NB4 (cell line): ENCODE measurements at places on chromosomes 12 and 14.

DNA sequence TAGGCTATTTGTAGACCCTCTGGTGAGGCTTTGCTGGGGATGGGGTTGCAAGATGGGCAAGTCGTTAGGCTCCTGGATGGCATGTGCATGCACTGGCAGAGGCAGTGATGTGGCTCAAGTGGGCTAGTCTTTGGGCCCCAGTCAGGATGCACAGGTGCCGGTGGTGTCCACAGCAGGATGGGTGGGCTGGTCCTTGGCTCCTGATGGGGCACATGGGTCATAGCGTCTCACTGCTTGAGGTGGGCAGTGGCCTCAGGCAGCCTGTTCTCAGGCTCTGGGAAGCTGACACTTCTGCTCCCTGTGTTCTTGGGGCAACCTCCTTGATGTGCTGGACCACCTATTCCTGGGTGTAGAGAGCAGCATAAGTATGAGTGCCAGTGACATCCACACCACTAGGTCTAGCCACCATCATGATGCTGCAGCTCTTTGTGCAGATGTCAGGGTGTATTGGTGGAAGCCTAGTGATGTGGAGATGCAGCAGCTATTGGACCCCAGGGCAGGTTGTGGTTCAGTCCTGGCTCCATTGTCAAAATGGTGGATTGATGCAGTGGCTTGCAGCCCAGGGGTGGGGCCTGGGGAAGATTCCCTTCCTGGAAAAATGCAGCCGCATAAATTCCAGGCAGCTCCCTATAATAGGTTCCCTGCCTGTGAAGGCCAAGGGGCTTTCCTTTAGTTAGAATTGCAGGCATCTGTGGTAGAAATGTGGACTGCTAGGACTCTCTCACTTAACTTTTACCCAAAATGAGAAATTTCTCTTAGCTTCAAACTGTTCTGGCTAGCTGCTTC lies 742.5 kb upstream of the MDGA2 start:
- DNase-seq, result no peak

GRCh38 chr12:12439636-12440035 lies 82.8 kb downstream of the BORCS5 start:
- peak; percentile 84 for DNase-seq

DNA sequence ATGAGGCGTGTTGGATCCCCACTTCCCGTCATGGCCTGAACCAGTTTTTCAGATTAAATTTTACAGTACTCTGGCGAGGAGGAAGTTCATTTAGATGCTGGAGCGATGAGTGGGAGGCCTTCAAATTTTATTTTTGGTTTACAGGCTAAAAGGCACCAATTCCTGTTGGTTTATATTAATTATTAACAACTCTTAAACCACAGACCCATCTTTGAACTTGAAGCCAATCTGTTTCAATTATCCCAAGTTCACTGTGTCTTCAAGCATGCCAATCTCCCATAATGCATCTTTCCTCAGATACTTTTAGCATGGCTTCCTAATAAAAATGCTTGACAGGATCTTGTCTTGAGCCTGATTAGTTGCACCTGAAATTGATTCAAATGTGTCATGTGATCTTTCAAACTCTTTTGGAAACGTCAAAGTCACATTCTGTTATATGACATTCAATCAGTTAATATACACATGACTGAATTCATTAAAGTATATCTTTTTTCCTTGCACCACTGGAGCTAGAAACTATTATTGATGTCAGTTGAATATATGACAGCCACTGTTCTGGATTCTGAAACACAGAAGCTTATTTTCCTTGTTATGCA lies 641.7 kb upstream of the TMEM132C start:
- DNase-seq, result no peak

GRCh38 chr12:102406033-102406584 lies 74.3 kb downstream of the IGF1 start:
- DNase-seq, result no peak

- DNase-seq, result peak; percentile 45
Measured at GRCh38 chr12:47885012-47885501, 19.7 kb downstream of the VDR start.

GRCh38 chr12:39990122-39991101 lies 115.5 kb downstream of the SLC2A13 start:
- DNase-seq, result peak; percentile 70

GRCh38 chr12:121767525-121768016 lies 25.9 kb downstream of the RHOF start:
- no peak for DNase-seq
